ENCODE measurements at places on chromosomes 6 and 20.

DNA sequence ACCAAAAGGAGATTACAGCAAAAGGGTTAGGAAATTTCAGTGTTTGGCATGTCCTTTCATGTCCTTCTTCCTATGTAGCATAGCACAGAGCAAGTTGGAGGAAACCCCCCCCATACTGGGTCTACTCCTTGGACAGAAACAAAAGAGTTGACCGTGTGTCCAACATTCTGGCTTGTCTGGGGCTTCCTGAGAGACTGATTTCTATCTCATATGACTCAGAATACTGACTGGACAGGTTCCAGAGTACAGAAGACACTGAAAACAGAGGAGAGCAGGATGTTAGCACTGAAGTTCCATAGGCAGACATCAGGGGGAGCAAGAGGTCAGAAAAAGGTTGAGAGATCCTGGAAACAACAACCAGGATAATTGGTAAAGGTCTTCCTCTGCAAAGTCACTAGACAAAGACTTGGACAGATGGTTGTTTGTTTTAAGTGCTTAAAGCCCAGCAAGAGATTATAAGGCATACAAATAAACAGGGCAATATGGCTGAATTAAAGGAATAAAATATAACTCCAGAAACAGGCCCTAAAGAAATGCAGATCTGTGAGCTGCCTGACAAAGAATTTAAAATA is 48.4 kb downstream of the USP49 start:
- no peak for DNase-seq

DNA sequence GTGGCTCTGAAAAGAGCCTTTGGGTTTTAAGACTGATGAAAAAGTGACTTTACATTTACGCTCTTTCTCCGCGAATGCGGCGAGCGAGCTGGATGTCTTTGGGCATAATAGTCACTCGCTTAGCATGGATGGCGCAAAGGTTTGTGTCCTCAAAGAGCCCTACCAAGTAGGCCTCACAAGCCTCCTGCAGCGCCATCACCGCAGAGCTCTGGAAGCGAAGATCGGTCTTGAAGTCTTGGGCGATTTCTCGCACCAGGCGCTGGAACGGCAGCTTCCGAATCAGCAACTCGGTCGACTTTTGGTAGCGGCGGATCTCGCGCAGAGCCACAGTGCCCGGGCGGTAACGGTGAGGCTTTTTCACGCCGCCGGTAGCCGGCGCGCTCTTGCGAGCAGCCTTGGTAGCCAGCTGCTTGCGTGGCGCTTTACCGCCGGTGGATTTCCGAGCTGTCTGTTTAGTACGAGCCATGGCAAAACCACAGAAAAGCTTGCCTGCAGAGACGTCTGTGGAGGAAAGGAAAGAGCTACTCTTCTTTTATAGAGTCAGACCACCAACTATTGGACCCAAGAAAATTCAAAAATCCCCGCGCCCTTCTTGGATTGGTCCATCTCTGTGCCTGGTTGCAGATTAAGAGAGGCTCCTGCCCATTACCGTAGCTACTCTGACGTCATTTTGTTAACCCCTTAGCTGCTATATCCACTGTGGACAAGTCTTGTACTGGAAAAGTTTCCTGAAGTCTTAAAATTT is 55.5 kb upstream of the HFE start:
- peak; percentile 73 for DNase-seq

DNA sequence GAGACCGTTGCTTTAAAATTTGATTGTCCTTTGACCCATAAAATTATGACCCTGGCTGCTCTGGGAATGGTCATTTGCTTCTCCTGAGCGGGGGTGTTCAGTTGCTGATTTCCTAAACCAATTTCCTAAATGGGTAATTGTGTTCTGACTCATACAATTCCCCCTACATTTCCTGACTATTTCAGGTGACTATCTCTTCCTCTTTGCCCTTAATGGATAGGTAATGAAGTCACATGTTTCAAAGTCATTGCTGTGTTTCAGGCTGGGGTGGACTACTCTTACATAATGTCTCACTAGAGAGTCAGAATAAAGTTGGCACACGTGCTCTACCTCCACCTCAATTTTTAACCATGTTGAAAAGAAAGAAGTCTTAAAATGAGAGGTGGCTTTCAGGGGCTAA is 109.8 kb downstream of the DOK5 start:
- DNase-seq, result no peak

- DNase-seq, result no peak
These were observed 365.3 kb upstream of the PTCHD4 start for GRCh38 chr6:48476257-48476656.

GRCh38 chr20:3209946-3210317 is 634 bp downstream of the ITPA start:
- DNase-seq, result no peak

GRCh38 chr20:41534842-41535241 is 83.3 kb downstream of the CHD6 start:
- no peak for DNase-seq

DNA sequence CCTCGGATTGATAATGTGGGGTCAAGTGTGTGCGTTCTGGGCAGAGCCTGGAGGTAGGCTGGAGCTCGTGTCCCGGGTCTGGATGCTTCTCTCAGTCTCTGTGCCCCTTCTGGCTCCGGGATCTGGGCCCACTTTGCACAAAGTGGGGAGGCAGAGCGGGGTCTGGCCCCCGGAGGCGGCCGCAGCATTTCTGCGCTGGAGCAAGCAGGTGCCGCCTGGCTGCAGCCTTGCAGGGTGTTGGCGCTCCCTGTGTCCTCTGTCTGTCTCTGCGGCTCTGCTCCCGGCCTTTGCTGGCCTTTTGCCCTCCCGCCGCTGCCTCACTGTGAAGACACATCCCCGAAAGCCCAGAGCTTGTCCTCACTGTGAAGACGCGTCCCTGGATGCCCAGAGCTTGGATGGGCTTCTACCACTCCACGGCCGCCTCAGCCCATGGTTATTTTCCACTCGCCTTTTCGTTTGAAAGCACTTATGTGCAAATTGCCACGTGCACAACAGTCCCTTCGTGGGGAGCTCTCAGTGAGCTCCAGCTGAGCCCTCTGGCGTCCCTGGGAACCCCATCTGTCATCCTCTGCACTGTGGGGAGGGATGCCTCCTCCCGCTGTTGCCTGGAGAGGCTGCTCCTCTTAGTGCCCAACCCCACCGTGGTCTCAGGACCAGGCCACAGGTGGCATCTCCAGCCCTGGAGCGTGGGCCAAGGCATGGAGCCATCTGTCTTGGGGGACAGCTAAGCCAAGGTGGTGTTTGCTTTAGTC is 17.4 kb downstream of the SLCO4A1 start:
- no peak for DNase-seq

GRCh38 chr6:63926950-63927927 is 291.6 kb downstream of the PHF3 start:
- no peak for DNase-seq

GRCh38 chr6:93819189-93819588 is 399.8 kb upstream of the EPHA7 start:
- DNase-seq, result no peak

DNA sequence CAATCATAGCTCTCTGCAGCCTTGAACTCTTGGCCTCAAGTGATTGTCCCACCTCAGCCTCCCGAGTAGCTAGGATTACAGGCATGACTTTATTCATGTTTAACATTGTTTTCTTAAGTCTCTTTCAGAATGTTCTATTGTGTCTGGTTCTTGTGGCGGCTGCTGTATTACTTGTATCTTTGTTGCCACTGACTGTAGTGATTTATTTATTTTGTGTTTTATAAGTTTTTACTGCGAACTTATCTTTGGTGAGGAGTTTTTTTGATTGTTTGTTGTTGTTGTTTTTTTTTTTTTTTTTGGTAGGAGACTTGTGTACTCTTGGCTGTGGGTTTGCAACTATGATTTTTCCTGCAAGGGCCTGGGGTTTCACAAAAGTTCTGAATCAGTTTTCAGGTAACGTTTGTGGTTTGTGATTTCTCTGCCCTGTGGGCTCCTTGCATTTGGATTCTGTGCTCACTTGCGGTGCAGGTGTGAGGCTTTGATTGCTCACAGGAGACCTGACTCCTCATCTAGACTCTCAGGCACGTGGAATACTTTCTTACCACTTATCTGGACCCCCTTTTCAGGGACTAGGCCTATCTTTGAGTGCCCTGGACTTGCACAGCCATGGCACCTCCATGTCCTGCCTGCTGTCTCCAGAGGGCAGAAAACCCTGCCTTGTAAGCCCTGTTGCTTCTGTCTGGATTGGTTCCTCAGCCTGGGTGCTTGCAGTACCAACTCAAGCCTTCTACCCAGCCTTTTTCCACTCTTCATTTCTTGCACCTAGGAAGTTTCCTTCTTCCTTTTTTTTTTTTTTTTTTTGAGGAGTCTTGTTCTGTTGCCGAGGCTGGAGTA is 25.2 kb downstream of the KIF25 start:
- DNase-seq, result no peak

GRCh38 chr6:160992061-160992979 is 751 bp downstream of the MAP3K4 start:
- DNase-seq, result no peak

DNA sequence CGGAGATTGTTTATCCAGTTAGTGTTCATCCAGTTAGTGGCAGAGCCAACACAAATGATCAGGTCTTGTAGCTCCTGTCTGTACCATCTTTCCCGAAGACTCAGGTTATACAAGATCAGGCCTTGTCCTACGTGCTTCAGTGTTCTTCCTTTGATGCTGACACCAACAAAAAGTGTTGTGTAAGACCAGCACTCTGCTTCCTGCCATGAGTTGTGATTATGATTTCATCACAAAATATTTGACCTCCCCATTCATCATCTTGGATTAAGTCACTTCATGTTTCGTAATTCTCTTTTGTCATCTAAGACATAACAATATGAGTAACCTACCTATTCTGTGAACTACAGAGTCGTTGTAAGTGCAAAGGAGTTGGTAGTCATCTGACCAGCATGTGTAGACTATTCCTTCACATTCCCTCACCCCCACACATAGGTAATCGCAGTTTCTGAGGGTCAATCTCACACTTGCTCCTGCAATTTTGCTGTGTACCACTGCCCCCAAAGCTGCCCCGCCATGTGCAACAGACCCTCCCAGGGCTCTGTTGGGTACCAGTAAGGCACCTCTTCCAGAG is 135.6 kb upstream of the SLC22A23 start:
- DNase-seq, result no peak

DNA sequence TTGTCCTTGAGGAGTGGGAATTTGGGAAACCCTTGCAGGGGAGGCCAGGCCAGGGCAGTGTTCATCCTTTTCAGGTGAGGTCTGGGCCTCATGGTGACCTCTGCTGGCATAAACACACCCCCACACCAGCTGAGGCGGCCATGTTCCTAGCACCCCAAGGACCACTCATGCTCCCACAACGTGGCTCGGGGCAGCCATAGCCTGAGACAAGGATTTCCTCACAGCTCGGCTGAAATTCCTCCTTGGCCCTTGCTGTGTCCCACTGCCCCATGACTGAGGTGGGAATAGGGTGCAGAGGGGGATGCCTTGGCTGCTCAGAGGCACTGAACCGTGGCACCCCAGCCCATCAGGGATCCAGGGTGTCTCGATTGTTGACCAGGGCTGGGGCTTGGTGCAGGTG is 27.3 kb upstream of the SPDEF start:
- DNase-seq, result peak; percentile 52

- no peak for DNase-seq
These were observed 7.7 kb downstream of the MMP24OS start for GRCh38 chr20:35270021-35270902.

DNA sequence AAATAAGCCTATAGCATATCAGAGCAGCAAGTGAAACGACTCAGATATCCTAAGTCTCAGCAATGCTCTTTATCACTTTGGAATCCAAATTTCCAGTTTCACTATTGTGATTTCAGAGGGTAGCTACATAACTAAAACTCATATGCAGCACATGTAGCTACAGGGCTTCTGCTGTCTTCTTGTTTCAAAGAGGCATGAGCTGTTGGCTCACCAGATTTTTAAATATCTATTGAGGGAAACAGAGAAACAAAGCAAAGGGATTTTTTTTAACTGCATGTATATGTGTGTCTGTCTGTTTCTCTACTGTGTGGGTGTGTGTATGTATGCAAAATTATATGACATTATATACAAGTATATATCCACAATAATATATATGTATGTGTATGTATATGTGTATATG is 258.4 kb downstream of the HDGFL1 start:
- DNase-seq, result no peak

GRCh38 chr6:116028233-116028632 is 32.5 kb downstream of the FRK start:
- no peak for DNase-seq

- no peak for DNase-seq
These were observed 76.3 kb downstream of the MRPL14 start for GRCh38 chr6:44050872-44051505.

- DNase-seq, result no peak
These were observed 21.9 kb upstream of the RREB1 start for GRCh38 chr6:7085911-7086310.

GRCh38 chr6:89413006-89413400 is 930 bp upstream of the RRAGD start:
- DNase-seq, result no peak

GRCh38 chr20:13676682-13677081 is 38.0 kb upstream of the TASP1 start:
- no peak for DNase-seq

- no peak for DNase-seq
These were observed 273.0 kb downstream of the PLCB1 start for GRCh38 chr20:8404912-8405635.

GRCh38 chr6:80133020-80133419 is 26.5 kb downstream of the BCKDHB start:
- DNase-seq, result no peak

- DNase-seq, result no peak
These were observed 86.4 kb upstream of the FRMD1 start for GRCh38 chr6:168165373-168165772.

GRCh38 chr6:30152910-30153610 is 8.0 kb downstream of the TRIM10 start:
- no peak for DNase-seq

DNA sequence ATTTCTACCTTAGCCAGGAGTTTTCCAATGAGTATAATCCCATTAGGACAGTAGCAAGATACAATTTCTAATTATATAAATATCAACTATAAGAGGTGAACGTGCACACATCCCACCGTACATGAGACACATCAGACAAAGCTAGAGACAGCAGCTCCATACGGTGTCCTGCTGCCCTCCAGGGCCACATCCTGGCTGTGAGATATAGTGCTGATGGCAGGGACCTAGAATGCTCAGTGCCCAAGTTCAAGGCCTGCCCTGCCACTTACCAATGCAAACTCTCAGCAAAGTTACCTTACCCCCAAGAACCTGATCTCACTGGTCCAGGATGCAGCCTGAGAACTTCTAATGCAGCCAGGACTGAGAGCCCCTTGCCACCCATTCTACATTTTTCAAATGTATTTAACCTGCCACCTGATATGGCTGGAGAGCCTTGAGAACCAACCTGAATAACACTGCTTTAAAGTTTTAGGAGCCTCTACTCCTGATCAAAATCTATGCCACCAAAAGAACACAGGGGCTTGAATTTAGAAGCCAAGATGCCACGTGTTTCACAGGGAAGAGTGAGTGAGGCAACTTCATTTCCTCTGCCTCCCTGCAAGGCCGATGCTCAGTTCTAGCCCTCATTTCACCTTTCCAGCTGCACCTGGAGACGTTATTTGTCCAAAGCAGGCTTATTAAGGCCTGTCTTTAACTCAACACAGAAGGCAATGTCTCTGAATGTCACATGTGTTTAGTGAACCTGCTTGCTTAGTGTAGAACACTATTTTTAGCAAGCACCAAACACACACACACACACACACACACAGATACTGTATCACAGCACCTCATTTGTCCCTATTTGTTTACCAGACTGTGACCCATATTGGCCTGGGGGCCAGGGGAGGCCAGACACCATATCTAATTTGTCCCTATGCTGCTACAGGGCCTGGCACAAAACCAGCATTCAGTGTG is 6.1 kb downstream of the NFATC2 start:
- DNase-seq, result no peak

Data from upper lobe of right lung (tissue), 1 donor.